ELF-1 (cell line): ENCODE measurements at places on chromosomes 7 and 10.

- no peak for DNase-seq
Measured at GRCh38 chr7:64884085-64884912, 18.8 kb upstream of the ZNF273 start.

DNA sequence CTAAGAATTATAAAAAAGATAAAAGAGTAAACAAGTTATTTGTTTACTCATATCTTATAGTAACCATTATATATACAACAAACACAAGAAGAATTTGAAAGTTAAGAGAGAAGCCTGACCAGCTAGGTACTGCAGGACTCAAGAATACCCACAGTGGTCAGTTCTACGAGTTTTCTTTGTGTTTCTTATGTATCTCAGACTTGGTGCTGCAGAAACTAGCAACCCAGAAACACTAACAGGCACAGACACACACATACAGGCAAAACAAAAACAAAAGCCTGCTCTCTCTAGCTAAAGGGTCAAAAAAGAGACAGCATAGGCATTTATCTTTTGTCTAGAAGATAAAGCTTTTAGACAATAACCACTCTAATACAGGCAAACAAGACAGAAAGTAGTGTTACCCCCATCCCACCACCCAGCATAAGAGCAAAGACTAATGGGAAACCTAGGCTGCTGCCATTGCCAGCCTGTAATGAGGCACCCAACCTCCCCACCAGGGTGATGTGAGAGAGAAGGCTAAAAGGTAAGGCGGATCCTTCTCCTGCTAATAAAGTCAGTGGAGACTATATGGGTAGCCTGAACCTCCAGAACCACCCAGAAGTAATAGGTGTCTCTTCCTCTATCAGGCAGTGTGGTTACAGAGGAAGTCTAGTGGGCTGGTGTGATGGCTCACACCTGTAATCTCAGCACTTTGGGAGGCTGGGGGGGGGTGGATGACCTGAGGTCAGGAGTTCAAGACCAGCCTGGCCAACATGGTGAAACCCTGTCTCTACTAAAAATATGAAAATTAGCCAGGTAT lies 113.9 kb downstream of the DNAJC1 start:
- DNase-seq, result no peak

DNA sequence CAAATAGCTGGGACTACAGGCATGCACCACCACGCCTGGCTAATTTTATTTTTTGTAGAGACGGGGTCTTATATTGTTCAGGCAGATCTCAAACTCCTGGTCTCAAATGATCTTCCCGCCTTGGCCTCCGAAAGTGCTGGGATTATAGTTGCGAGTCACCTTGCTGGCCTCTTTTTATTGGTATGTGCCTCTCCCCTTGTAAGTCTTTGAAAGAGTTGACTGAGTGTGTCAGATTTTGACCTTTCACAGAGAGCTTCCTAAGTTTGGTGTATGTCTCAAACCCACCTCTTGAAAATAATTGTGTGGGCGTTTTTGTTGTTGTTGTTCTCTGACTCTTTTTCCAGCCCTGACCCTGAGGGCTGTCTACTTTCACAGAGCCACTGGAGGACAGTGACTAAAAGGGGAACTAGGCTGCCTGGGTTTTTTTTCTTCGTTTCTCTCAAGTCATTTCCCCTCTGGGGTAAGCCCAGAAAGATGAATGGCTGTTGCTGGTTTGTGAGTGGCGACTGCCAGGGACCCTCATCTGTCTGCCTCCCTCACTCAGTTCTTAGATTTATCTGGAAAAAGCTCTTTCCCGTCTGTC lies 262.8 kb downstream of the ZEB1 start:
- DNase-seq, result peak; percentile 41

- DNase-seq, result no peak
Measured at GRCh38 chr10:62844280-62845011, 28.3 kb upstream of the EGR2 start.

- DNase-seq, result no peak
Measured at GRCh38 chr10:73588656-73589055, 2.5 kb downstream of the USP54 start.

DNA sequence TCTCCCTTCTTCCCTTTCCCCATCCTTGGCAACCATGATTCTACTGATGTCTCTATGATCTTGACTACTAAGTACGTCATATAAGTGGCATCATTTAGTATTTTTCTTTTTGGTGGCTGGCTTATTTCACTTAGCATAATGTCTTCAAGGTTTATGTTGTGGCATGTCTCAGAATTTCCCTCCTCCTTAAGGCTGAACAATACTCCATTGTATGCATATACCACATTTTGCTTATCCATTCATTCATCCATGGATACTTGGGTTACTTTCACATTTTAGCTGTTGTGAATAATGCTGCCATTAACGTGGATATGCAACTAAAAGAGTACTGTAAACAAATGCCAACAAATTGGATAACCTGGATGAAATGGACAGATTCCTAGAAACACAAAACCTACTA lies 60.8 kb downstream of the BMPR1A start:
- no peak for DNase-seq
